ENCODE measurements at places on chromosomes 12 and 14. TPM values are rescaled to one million over a fixed set of nuclear protein-coding genes. Genes with fewer than 3 reads are reported as not detected.

DNA sequence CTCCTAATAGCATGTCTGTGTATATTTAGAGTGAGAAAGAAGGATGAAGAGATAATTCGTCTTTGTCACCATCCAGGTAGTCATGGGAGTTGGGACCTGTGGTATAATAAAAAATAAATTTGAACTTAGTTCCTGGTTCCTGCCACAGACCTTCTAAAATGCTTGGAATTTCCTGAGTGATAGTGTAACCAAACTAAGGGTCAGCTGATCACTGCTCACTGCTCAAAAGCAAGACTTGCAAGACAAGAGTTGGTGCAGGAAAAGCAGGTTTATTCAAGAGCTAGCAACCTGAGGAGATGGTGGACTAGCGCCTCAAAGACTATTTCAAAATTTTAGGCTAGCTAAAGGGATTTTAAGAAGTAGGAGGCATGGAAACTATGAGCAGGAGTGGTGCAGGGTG lies 19.1 kb downstream of the ANG start:
- H3K4me3 ChIP-seq, result no peak overlapping the region
- DNase-seq, result no peak
- no peak overlapping the region for H3K27ac ChIP-seq
- H3K36me3 ChIP-seq, result no peaks in the 10 kb centered on the region
- H3K4me1 ChIP-seq, result no peaks in the 10 kb centered on the region

GRCh38 chr12:126248871-126249403 lies 1183.7 kb downstream of the AACS start:
- H3K27me3 ChIP-seq, result no peaks in the 10 kb centered on the region
- no peaks in the 10 kb centered on the region for H3K4me1 ChIP-seq
- H3K27ac ChIP-seq, result no peak overlapping the region
- DNase-seq, result no peak
- no peaks in the 10 kb centered on the region for H3K36me3 ChIP-seq

DNA sequence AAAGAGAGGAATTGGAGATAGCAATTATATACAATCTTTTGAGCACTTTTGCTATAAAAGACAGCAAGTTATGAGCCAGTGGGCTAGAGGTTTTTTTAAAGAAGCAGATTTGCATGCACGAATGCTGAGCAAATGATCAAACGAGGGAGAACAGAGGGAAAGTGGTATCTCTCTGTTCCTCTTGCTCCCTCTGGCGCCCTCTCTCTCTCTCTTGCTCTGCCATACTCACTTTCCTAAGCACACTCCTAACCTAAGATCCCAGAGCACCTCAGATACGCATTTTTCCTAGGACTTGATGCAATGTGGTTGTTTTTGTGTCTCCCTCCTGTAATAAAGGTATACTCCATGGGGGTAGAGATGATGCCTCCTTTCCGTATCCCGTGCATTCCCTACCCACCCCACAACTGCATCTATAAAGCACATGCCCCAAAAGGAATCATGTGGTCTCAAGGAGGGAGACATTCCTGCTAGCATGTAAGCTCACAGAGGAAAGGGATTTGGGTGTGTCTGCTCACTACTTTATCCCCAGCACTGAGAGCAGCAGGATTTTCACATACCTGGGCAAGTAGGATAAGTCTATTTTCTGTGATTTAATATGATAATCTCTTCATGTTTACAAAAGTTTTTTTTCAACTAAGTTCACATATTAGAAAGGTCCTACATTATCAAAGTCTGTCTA lies 270.2 kb downstream of the SSPN start:
- H3K27ac ChIP-seq, result no peak overlapping the region
- no peaks in the 10 kb centered on the region for H3K4me1 ChIP-seq
- no peak overlapping the region for H3K4me3 ChIP-seq
- no peaks in the 10 kb centered on the region for H3K27me3 ChIP-seq
- DNase-seq, result no peak

DNA sequence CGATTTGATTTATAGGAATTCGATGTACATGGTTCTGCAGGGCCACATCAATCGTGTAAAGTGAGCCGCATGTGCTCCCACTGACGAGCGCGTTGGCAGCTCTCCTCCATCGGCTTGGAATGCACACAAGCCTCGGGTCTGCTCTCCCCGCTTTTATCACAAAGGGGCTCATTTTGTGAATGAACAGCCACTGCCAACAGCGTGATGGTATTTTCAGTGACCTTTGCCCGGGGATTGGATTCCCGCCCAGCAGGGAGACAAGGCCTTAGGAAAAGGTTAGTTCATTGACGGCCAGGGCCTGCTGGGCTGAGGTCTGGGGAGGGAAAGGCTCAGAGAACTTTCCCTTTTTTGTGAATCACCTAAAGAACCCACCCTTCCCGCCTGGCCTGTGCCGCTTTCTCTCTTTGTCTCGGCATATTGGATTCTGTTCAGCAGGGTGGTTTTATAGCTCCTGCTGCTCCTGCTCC lies 232.1 kb downstream of the MSRB3 start:
- H3K4me1 ChIP-seq, result no peaks in the 10 kb centered on the region
- peak; percentile 44 for DNase-seq
- H3K36me3 ChIP-seq, result no peaks in the 10 kb centered on the region
- H3K27ac ChIP-seq, result no peak overlapping the region

DNA sequence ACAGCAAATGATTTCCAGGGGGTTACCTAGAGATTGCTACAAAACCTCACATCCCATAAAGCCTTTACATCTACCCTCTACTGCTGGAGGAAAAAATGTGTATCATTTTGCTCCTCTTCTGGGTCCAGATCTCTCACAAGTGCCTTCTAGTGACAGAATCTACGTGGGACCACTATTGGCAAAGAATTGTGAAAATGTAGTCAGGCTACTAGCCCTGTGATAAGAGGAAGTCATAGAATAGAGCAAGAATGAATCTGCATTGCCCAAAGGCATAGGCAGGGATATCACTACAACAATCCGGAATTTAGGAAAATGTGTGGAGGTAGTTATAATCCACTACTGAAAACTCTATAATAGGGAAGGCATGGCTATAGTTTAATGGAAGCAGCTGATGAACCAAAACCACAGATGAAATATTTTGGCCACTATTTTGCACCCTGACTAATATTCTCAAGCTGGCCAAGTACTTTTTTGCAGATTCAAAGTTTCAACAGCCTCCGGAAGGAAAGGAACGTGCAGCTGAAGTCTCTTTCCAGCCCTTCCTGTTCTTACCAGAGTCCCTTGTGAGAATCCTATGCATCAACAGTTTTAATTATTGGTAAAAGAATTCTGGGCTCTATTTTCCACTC lies 176.8 kb downstream of the PHLDA1 start:
- peaks cover 2% of the 10 kb centered on the region for H3K4me1 ChIP-seq
- DNase-seq, result no peak
- H3K36me3 ChIP-seq, result no peaks in the 10 kb centered on the region
- no peaks in the 10 kb centered on the region for H3K27me3 ChIP-seq
- no peak overlapping the region for H3K27ac ChIP-seq

DNA sequence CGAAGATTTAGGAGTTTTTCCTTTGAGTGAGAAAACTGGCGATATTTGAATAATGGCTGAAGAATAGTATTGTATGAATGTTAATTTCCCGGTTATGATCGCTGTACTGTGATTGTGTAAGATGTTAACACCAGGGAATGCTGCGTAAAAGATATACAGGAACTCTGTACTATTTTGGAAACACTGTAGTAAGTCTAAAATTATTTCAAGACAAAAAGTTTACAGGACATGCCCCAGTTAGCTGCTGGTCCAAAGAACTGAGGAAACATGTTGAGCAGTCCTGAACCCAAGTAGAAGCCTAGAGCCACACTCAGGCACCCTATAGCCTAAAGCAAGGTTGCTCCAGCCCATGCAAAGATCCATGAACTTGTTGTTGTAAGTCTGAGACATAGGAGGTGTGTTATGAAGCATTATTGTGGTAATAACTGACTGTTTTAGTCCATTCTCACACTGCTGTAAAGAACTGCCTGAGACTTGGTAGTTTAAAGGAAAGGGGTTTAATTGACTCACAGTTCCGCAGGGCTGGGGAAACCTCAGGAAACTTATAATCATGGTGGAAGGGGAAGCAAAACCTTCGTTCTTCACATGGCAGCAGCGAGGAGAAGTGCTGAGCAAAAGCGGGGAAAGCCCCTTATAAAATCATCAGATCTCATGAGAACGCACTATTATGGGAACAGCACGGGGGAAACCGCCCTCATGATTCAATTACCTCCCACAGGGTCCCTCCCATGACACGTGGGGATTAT lies 99.8 kb upstream of the RESF1 start:
- no peak overlapping the region for H3K27ac ChIP-seq
- H3K27me3 ChIP-seq, result no peaks in the 10 kb centered on the region
- no peaks in the 10 kb centered on the region for H3K4me1 ChIP-seq
- no peak for DNase-seq
- H3K36me3 ChIP-seq, result no peaks in the 10 kb centered on the region

DNA sequence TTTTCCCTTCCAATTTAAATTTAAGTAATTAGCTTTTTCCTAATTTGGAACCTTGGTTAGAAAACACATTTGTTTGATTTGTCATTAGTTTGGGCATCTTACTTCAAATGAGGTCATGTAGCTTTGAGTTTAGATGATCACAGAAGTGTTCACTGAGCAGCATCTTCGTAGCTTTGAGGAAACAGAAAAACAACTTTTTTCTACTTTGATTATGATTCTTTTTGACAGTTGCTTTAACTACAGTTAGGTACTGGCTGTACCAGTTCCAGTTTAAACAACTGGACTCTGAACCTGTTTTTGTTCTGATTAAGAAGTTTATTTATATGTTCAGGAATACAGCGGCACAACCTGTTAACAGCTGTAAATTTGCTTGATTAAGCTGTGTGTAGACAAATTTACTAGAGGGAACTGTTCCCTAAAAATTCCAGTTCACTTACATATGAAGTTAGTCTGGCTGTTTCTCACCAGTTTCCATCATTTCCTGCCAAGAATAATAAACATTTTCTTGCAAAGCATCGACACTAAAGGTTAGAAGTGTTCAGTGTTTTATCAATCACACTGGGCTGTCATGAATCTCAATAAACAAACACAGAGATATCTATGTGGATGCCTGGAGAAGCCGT lies 191.9 kb downstream of the RAD51B start:
- no peaks in the 10 kb centered on the region for H3K4me1 ChIP-seq
- no peaks in the 10 kb centered on the region for H3K27me3 ChIP-seq
- no peaks in the 10 kb centered on the region for H3K36me3 ChIP-seq
- DNase-seq, result no peak
- no peak overlapping the region for H3K4me3 ChIP-seq

GRCh38 chr12:46944771-46945170 lies 119.0 kb upstream of the SLC38A4 start:
- no peaks in the 10 kb centered on the region for H3K4me1 ChIP-seq
- no peaks in the 10 kb centered on the region for H3K36me3 ChIP-seq
- no peak overlapping the region for H3K27ac ChIP-seq
- no peak overlapping the region for H3K4me3 ChIP-seq

GRCh38 chr12:4794491-4794890 lies 74.3 kb downstream of the GALNT8 start:
- no peaks in the 10 kb centered on the region for H3K36me3 ChIP-seq
- no peak overlapping the region for H3K4me3 ChIP-seq
- no peaks in the 10 kb centered on the region for H3K4me1 ChIP-seq
- DNase-seq, result no peak
- H3K27me3 ChIP-seq, result no peaks in the 10 kb centered on the region

DNA sequence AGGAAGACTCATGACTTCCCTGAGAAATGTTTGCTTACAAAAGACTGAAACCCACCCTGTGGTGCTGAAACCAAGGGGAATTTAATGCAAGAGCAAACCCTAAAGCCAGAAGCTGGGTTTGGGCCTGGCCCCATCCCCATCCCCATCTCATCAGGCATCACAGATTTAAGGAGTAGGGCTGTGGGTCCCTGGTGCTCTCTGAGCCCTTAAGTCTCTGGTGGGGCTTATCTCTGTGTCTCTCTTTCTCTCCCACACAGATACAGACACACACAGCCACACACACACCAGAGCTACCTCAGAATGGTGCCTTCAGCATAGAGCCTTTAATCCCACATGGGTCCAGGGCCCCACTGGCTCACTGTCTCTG lies 237.1 kb downstream of the SLC41A2 start:
- no peak for DNase-seq
- no peaks in the 10 kb centered on the region for H3K36me3 ChIP-seq
- H3K4me1 ChIP-seq, result no peaks in the 10 kb centered on the region
- no peaks in the 10 kb centered on the region for H3K27me3 ChIP-seq
- H3K27ac ChIP-seq, result no peak overlapping the region
- H3K4me3 ChIP-seq, result no peak overlapping the region

GRCh38 chr12:58009405-58010195 lies 68.2 kb downstream of the ATP23 start:
- no peak overlapping the region for H3K4me3 ChIP-seq
- H3K4me1 ChIP-seq, result no peaks in the 10 kb centered on the region
- no peak for DNase-seq
- no peak overlapping the region for H3K27ac ChIP-seq
- no peaks in the 10 kb centered on the region for H3K36me3 ChIP-seq
- H3K27me3 ChIP-seq, result no peaks in the 10 kb centered on the region

GRCh38 chr12:106646472-106646871 lies 63.7 kb downstream of the RFX4 start:
- H3K27me3 ChIP-seq, result no peaks in the 10 kb centered on the region
- H3K36me3 ChIP-seq, result no peaks in the 10 kb centered on the region
- DNase-seq, result no peak
- no peaks in the 10 kb centered on the region for H3K4me1 ChIP-seq

- no peaks in the 10 kb centered on the region for H3K4me1 ChIP-seq
- DNase-seq, result no peak
- no peaks in the 10 kb centered on the region for H3K36me3 ChIP-seq
- H3K27ac ChIP-seq, result no peak overlapping the region
- H3K27me3 ChIP-seq, result peaks cover 3% of the 10 kb centered on the region
- H3K4me3 ChIP-seq, result no peak overlapping the region
These were observed 2.4 kb downstream of the CLEC12B start for GRCh38 chr12:10012630-10013330.

DNA sequence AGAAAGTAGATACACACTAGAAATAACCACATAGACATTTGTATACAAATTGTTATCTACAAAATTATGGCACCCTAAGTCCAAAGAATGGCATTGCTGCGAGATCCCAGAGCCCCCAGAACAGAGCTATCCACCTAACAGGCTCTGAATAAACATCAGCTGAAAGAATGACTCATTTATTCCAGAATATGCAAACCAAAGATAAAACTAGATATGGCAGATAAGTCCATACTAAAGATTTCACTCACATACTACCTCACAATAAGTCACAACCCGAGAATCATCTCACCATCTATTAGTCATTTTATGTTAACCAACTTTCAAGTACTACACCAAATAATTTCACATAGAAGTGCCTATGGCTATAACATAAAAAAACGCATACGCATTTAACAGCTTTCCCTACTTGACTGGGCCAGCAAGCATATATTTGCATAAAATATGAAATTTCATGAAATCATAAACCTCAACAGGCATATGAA lies 5.6 kb downstream of the CNIH1 start:
- no peak overlapping the region for H3K27ac ChIP-seq
- H3K36me3 ChIP-seq, result no peaks in the 10 kb centered on the region
- no peak for DNase-seq
- H3K4me1 ChIP-seq, result peaks cover 8% of the 10 kb centered on the region
- no peak overlapping the region for H3K4me3 ChIP-seq

The KCNC2 gene
- not detected for total RNA-seq

The FSCB gene
- total RNA-seq, result not detected

Data from ovary (tissue), 10 donors.